ENCODE measurements at places on chromosomes 4 and X.
A peak's percentile ranks its signal among the peaks of the same experiment; 100 is the strongest.

DNA sequence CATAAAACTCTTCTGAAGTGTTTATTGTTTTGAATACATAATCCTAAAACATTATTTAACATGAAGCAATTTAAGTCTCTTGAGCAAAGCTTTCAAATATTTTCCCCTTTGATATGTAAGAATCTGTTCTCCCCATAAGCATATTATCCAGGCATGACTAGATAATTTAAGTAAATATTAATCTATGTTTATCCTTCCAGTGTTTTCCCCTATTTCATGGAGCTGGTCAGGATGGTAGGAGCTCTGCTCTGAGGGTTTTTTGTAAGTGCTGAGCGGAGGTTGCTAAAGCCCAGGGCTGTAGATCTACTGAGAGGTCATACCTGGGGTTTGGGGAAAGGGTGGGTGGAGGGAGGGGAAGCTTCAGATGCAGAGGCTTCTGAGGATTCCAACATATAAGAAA is 258.9 kb upstream of the SFRP2 start:
- DNase-seq = no peak

- DNase-seq = no peak
Measured at GRCh38 chr4:78083035-78083434, 25.9 kb downstream of the FRAS1 start.

GRCh38 chr4:155179216-155179615 is 29.2 kb upstream of the NPY2R start:
- no peak for DNase-seq

GRCh38 chr4:70556856-70557255 is 35.2 kb upstream of the AMBN start:
- no peak for DNase-seq

DNA sequence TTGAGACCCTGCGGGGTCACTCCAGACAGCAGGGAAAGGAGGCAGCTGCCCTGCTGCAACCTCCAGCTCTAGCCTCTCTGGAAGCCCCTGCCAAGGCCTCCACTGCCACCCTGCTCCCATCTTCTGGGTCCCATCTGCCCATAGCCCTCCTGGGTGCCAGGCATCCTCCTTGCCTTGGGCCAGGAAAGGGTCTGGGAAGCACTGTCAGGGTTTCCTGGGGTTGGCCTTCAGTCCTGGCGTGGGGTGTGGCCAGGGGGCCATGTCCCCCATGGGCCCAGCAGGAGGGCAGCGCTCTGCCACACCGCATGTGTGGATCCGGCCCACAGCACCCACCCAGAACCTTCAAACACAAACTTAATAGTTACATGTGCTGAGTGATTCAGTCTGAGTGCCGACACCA is 3.4 kb upstream of the CPLX1 start:
- DNase-seq = no peak

- DNase-seq = no peak
Measured at GRCh38 chrX:44914532-44915198, 41.7 kb downstream of the KDM6A start.

DNA sequence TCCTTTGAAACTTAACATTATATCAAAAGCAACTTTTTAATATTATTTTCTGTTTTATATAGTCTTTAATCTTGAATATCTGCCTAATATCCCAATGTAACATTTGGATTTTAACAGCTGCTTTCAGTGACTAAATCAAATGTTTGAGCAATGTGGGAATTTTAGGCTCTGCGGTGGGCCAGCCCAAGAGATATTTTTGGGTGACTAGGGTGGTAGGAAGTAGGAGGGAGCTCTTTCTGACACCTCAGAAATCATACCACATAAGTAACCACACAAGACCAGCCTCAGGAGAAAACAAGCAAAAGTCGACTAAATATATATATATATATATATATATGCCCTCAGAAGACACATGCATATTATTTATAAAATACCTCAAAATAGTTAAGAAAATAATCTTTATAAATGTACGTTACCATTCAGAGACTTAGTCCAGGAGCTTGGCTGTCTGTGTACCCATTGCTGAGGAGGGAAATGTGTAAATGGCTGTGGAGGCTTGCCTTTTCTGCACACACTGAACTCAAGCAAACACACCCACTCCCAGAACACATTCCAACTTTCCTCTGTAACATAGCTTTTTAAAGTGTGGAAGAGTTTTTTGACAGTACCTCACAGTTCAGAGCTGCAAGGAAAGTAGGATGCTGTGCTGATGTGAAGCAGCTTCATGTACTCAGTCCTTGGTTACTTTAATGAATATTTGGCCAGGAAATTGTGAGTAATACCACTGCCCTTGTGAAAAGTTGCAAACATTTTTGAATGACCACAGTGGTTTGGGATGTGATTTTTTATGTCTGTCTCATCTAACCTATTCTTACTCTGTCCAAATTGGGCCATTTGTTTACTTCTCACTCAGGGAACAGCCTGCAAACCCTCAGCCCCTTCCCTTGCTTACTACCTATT is at the start of gene RTL3:
Gene RTL3, minus strand, starts transcription at position 484 of the 900 bp plus-strand sequence. CDS start 908 bp downstream, outside the sequence.
- DNase-seq = no peak

DNA sequence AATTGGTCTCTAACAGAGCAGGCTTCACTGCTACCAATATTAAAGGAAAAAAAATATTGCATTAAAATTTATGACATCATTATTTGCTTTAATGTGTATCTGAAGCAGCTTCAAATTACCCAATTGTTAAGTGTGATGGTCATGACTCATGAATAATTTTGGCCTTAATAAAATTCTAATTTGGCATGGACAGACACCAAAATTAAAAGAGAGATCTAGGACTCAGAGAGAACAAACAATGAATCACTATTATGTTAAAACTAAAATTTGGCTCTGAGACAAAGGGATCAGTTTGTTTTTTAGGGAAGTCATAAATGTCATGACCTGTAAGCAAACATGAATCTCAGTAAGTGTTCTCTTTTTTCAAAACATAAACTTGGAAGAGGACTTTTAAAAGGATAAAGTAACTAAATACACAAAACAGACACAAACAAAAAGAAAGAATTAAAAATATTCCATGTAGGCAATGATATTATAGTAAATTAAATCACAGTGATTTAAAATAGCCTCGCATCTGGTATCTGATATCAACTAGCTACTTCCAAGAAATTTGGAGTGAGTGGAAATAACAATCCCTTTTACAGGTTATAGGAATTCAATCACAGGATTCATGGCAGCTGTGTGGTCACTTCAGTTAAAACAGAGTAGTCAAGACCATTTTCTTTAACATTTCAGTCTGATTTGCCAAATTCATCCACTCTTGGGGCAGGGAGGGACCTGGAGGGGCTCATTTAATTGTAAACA is 11.6 kb downstream of the VEGFC start:
- no peak for DNase-seq

- DNase-seq = no peak
Measured at GRCh38 chr4:189278597-189279165, 662.0 kb upstream of the FRG1 start.

GRCh38 chr4:107757864-107758476 is 37.9 kb upstream of the PAPSS1 start:
- DNase-seq = no peak

DNA sequence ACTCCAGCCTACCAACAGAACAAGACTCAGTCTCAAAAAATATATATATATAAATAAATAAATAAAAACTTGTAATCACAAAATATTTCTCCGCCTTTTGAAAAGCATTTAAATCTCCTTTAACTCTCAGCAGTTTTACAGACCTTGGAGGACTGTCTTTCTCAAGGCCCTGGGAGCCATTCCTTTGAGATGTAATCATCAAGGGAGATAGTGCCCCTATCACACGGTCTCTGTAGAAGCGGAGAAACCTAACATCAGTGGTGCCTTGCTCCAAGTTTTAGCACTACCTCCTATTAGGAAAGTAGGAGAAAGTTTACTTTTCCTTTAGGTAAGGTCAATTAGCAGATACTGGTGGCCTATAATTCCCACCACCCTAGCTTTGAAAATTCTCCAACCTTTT is 58.5 kb downstream of the ANTXR2 start:
- no peak for DNase-seq

DNA sequence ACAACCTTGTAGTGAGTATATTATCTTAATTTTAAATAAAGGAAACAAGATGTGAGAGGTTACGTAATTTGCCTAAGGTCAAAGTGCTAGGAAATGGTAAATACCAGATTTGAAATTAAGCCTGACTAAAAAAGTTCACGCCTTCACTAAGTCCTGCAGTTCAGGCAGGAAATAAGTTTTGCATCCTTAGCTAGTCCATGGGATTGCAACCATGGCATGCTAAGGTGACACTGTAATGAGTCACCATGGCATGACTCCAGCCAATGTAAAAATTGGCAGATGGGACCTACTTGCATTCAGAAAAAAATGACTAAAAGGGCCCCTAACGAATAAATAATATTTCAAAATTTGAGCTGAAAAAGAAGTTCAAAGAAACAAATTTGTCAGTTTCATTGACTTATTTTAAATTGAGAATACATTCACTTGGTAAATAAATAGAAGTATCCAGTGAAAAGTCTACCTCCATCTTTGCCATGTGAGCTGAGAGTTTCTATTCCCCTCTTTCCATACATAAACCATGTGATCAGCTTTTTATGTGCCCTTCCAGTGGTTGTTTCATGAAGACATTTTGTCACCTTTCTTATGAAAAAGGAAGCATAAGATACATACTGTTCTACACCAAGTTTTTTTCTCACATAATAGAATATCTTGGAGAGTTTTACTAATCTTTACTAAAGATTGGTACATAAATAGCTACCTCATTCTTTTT is 72.4 kb downstream of the ANKRD50 start:
- DNase-seq = no peak

GRCh38 chrX:71941776-71942175 is 31.1 kb downstream of the NHSL2 start:
- peak; percentile 5 for DNase-seq

DNA sequence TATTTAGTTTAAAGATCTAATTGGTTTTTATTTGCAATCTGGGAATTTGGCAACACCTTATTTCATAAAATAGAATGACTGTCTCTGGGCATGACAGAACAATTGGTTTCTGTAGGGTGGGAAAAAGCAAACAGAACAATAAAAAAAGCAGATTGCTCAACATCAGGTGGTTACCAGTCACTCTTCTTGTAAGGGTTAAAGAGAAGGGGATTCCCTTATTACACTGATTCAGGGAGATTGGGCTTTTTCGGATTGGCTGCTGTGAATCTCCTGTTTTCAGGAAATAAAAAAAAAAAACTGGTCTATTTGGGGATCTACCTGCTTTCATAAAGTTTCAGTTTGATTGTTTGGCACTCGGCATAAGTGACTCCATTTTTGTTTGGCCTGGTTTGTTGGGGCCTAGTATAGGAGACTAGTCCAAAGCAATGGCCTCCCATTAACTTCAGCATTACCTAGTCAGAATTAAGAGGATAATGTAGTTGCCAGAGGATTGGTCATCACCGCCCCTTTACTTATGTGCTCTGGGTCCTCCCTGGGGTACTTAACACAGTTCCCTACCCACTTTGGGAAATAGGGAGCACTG is 380.5 kb downstream of the IDS start:
- DNase-seq = no peak

GRCh38 chr4:156896527-156896926 is 75.1 kb downstream of the PDGFC start:
- no peak for DNase-seq

- DNase-seq = no peak
Measured at GRCh38 chrX:56928546-56928945, 66.8 kb downstream of the SPIN3 start.

DNA sequence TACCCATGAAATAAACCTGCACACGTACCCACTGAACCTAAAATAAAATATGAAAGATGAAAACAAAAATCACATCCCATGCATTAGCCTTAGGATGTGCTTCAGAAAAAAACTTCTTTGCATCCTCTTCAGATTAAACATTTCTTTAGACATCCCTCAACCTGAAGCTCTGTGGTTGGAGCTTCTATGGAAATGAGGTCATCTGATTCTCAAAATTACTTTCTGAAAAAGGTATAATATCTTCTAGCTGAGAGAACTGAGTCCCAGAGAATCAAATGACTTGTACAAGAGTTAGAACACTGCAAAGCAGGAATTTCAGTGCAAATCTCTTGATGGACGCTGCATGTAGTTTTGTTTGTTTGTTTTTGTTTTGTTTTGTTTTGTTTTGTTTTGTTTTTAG is 19.1 kb upstream of the ANTXR2 start:
- no peak for DNase-seq

DNA sequence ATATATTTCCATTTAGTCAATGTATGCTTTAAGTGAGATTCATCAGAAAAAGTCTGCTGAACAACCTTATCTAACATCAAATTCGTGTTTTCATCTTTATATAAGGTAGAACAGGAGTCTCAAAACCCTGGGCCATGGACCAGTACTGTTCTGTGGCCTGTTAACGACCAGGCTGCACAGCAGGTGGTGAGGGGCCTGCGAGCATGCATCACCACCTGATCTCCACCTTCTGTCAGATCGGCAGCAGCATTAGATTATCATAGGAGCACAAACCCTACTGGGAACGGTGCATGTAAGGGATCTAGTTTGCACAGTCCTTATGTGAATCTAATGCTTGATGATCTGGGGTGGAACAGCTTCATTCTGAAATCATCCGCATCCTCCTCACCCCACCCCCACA is 3.2 kb downstream of the CTSO start:
- DNase-seq = no peak

DNA sequence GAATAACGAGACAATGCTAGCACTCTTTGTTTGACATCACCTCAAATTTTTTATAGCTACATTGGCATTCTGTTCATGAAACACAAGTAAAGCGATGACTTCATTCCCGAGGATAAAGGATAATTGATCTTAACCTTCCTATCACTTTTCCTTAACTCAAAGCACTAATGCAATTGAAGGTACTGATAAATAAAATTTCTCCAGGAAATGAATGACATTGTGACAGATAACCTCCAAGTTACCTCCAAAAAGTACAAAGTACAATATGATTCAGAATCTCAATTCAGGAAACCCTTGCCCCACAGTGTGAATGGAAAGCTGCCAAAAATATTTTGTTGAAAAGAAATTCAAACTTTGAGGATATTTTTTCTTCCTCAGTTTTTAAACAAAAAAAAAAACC is 1.8 kb downstream of the PRSS12 start:
- DNase-seq = no peak

DNA sequence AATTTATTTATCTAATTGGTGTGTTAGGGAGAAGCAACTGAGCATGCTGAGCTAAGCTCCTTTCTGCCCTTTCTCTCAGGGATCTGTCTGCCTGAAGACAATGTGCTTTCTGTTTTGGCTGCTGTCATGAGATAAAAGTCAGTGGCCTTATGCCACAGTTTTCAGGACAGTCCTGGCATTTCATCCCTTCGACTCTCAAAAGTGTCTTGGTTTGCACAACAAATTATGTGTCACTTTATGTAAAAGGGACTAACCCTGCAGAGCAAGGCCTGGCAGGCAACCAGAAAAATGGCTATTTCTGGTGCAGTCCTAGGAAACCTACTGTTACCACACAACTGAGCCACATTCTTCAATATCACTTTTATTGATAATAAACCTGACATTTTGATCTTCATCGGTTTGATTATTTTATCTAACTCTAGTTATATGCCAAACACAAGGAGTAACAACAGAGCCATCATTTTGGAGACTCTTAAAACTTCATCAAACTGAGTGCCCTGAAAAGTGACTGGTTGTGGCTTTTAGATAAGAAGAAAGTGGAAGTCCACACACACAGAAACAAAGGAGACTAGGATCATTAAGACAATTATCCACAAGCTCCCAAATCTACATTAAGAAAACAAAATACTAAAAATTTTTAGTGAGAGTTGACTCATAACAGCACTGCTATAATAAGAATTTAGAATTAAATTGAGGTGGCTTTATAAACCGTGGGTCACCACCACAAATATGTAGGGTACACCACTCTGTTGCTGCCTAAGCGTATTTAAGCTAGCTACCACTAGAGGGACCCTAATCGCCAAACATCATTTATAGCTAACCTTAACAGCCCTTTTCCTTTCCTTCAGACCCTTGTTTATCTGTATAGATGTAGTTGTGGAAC is 95.9 kb upstream of the PTPN13 start:
- no peak for DNase-seq

Data from caudate nucleus (tissue), 63 donors.